ENCODE measurements at places on chromosomes 12 and 14.

GRCh38 chr12:129028844-129029243 is 175.6 kb downstream of the GLT1D1 start:
- no peak for DNase-seq

DNA sequence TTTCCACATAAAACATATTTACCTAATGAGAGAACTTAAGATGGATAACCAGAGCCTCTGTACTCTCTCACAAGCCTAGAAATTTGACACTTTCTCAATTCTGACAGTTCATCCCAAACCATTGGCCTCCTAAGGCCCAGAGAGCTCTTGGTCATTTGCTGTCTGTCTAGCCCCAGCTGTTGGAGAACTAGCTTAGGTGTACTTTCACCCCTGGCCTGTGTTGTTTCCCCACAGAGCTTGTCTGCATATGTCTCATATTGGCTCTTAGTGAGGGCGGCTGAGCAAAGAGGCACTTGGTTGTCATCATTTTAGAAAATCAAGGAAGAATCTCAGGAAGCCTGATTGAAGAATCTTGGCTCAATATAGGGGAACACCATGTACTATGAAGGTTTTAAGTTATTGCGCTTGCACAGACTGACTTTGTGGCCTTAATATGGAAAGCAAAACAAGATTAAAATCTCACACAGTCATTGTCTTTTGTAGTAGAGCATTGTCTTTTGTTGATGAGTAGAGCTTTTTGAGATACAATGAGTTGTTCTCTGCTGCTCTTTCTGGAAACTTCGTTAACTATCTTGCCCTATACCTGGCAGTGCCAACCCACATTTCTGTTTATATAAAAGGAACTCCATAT is 324.6 kb downstream of the RAD51B start:
- DNase-seq, result no peak

DNA sequence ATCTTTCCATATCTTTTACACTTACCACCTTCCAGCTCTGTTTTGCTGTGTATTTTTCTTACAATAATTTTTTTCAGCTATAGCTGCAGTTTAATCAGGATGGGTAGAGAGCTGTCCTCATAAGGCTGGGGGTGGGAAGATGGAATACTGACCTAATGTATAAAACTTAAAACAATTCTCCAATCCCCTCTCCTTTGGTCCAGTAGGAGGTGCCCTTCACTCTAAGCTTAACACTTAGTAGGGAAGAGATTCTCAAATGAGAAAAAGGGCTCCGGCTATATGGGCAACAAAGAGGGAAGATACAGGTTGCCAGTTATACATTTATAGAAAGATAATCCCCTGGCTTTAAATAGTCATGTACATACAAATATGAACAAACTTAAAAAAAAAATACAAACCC is 2.8 kb downstream of the ORMDL2 start:
- no peak for DNase-seq

- DNase-seq, result no peak
Observed at GRCh38 chr12:24625103-24625502, 323.8 kb downstream of the BCAT1 start.

- DNase-seq, result no peak
Observed at GRCh38 chr14:102784892-102785594, 7.8 kb downstream of the TRAF3 start.

DNA sequence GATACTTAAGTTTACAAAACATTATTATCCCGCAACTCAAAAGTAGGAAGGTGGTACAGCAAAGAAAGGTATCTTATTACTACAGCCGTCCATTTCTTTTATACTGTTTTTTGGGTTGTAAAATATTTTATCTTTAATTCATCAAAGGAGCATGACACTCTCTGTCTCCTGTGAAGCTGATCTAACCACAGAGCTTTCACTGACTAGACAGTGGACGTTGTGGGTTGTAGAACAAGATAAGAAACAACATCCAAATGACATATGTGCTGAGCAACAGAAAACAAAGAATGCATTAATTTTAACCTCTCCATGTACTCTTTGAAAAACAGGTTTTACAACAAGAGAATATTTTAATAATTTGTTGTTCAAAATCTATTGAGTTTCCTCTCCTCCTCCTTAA is 195.9 kb upstream of the FBXO33 start:
- no peak for DNase-seq

GRCh38 chr14:94620597-94620996 is 8.4 kb downstream of the SERPINA3 start:
- DNase-seq, result no peak

- no peak for DNase-seq
Observed at GRCh38 chr12:114812858-114813761, 129.1 kb upstream of the TBX3 start.

DNA sequence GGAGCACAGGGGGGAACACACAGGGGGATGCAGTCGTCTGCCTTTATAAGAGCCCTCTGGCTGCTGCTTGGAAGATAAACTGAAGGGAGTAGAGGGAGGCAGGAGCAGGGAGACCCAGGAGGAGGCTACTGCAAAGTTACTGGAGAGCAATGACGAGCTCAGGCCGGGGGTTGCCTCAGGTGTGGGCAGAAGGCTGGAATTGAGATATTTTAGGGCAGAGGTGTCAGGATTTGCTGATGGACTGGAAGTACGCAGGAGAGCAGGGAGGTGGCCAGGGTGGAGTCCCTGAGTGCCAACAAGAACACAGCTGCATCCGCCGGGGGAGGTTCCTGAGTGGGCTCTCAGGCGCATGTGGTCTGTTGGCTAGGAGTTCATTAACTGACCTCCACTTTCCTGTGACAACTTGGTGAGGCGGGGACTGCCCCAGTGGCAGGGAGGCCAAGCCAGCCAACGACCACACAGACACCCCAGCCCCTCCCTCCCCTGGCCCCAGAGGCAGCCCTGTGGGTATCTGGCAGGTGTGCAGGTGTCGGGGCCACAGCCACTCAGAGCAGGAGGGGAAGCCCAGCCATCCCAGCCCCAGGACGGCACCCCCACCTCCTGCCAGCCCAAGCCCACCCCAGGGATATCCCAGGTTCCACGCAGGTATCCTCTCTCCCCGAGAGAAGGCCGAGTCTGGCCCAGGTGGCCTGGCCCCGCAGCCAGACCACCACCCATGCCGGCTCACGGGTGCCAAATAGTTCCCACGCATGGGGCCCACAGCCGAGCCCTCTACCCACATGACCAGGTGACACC is 85.4 kb downstream of the NCOR2 start:
- DNase-seq, result no peak

GRCh38 chr12:122969676-122970075 is 3.4 kb upstream of the ABCB9 start:
- no peak for DNase-seq

DNA sequence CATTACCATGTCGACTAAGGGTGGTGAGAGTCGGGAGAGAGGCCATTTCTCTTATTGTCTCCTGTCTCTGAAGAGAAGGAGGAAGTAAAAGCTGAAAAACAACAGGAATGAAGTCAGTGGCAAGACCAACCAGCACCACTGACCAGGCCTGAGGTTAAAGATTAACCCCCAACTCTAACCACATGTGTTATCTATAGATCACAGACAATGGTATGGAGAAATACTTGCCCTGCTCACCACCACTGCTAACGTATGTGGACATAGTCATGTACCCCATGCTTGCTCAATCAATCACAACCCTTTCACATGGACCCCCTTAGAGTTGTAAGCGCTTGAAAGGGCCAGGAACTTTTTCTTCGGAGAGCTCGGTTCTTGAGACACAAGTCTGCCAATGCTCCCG is 690.9 kb upstream of the LMO3 start:
- DNase-seq, result no peak

GRCh38 chr12:120242275-120242799 is 23.2 kb downstream of the PXN start:
- no peak for DNase-seq

GRCh38 chr14:92846162-92846897 is 52.2 kb downstream of the GOLGA5 start:
- DNase-seq, result no peak

- DNase-seq, result no peak
Observed at GRCh38 chr12:43284486-43285158, 267.4 kb downstream of the ADAMTS20 start.

GRCh38 chr14:103846543-103847450 is 578 bp downstream of the PPP1R13B start:
- no peak for DNase-seq

- no peak for DNase-seq
Observed at GRCh38 chr12:126608607-126609175, 1543.5 kb downstream of the AACS start.

GRCh38 chr14:58119381-58119780 is 32.6 kb downstream of the ARMH4 start:
- no peak for DNase-seq

GRCh38 chr14:100903672-100904185 is at the start of gene RTL1:
Gene RTL1, minus strand, starts transcription at chr14:100903722. Its CDS starts 18,934 bp downstream, at chr14:100884788.
- DNase-seq, result no peak

- no peak for DNase-seq
Observed at GRCh38 chr14:50820786-50821509, 10.0 kb downstream of the NIN start.

DNA sequence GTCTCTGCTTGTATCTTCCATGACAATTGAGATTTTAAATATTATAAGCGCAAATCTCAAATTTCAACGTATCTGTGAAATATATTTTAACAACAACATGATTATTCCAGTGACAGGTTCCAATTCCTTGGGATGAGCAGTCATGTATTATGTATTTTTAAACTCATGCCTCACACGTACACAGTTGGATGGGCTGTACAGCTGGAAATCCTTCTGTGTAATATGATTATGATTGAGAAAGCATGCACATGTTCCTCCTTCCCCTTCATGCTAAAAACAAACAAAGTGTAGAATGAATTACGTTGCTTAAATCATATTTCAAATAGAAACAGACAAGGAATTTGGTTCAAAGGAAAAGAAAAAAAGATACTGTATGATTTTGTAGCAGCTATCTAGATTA is 428.3 kb downstream of the TMTC2 start:
- no peak for DNase-seq

GRCh38 chr12:27333403-27334009 is 870 bp downstream of the BMAL2 start:
- no peak for DNase-seq

- DNase-seq, result no peak
Observed at GRCh38 chr14:22824711-22825359, 4.9 kb upstream of the MRPL52 start.

- no peak for DNase-seq
Observed at GRCh38 chr14:79256380-79256779, 954.9 kb downstream of the DIO2 start.

DNA sequence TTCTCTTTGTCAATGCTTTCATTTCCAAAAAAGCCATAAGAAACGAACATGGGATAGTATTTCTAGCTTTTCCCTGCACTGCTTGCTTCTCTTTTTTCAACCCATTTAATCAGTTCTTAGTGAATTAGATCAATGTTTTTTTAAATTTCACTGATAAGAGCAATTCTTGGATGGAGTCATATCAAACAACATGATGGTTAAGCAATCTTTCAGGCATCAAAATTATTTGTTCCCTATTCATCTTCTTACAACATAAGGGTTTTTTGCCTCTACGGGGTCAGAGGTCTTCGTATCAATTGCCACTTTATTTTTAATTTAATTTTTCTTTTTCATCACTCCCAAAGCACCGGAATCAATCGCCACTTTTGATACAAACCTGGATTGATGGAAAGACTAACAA is 103.8 kb upstream of the RESF1 start:
- no peak for DNase-seq

- no peak for DNase-seq
Observed at GRCh38 chr12:103924761-103925641, 5.2 kb upstream of the HSP90B1 start.

DNA sequence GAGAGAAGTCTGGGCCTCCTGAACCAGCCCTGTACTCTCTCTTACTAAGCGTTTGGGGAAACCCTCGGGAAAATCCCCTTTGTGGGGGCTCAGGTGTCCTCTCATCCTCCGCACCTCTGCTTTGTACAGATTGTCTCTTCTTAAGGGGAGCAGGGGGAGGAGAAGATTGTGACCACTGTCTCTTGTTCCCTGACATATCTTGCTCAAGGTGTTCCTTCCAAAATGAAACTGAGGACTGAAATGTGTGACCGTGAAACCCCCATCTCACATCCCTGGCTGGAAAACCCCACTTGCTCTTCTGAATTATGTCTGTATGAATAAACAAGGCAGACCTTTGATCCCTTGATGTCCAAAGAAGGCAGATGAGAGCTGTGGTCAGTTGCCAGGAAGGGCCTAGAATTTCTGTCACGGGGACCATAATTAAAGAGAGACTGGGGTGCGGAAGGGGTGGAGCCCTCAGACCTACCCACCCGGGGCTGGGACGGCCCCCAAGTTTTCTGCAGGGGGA is 369.8 kb downstream of the AACS start:
- DNase-seq, result no peak

- no peak for DNase-seq
Observed at GRCh38 chr14:53192052-53192760, 39.1 kb upstream of the DDHD1 start.

DNA sequence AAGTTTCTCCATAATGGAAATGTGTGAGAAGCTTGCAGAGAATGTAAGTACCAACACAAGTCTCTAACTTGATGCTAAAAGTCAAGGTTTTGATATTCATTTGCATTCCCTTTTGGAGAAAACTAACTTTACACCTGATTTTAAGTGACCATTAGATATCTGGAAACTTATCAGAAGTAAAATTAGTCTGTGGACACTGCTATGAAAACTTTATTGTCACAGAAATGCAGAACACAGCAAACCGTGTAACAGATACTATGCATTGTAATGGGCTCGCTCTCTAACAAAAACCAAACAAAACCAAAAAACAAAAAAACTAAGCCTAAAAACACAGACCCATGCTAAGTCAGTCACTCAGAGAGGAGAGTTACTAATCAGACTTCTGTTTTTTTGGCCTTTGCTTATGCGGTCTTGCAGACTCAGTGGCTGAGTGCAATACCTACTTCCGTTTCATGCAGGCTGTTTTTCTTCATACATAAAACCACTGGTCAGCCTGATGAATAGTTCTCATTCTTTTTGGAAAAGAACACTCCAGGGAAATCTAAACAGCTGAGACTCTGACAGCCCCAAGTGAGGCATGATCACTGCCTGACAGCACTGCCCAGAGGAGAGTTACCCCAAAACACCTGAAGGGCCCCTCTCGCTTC is 35.7 kb downstream of the NRDE2 start:
- DNase-seq, result no peak

DNA sequence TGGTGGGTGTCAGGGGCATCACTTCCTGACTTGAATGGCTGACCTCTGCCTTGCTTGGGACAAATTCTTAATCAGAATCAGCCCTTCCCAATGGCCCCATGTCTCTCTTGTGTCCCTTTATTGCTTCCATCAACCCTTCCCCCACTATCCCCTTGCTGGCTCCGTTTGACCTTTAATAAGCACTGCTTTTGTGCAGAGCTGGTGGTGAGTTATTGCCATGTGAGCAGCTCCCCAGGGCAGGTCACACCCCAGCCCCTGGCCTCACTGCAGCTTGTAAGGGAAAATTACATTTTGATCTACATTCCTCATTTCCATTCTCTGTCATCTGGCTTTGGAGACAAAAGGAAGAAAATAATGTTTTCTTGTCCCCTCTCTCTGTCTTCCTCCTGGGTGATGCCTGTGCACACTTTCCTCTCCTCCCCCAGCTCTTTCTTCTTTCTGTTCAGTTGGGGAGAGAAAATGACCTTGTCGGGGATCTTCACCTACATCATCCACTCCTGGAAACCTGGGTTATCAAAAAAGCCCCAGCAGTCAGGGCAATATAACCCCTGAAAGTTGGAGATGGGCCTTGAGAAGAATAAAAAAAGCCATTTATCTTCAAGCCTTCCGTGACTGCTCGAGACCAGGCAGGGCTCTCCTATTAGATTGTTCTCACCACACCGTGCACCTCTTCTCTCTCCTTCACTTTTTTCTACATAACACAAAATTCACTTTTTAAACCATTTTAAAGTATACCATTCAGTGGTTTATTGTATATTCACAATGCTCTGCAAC is 100.4 kb upstream of the SRRM4 start:
- no peak for DNase-seq

All from left forelimb (tissue), 1 donor.